A375 (cell line): ENCODE measurements at places on chromosomes 2 and 18. TPM values are rescaled to one million over a fixed set of nuclear protein-coding genes. Genes with fewer than 3 reads are reported as not detected.

LYPD6 gene
- 0.53 and 0.98 TPM in 2 replicates for total RNA-seq

POLE4 gene
- total RNA-seq: 52.5 and 53.6 TPM in 2 replicates

CAPN10 gene
- total RNA-seq: 22.7 and 28.2 TPM in 2 replicates

PKDCC gene
- total RNA-seq: 3.2 and 3.8 TPM in 2 replicates

XDH gene
- 1.6 and 4.3 TPM in 2 replicates for total RNA-seq

GALR1 gene
- total RNA-seq: not detected in 2 replicates

GGCX gene
- 36.9 and 40.5 TPM in 2 replicates for total RNA-seq

TGFA gene
- 193 and 202 TPM in 2 replicates for total RNA-seq

TLX2 gene
- total RNA-seq: 1.8 and 2.8 TPM in 2 replicates

ATP8B1 gene
- not detected in 2 replicates for total RNA-seq

CASP8 gene
- 21.4 and 25.8 TPM in 2 replicates for total RNA-seq

MAPK4 gene
- total RNA-seq: 0.26 TPM in 1 of 2 replicates, not detected in the other

DNAH6 gene
- 0.11 TPM in 1 of 2 replicates, not detected in the other for total RNA-seq

CD8B gene
- total RNA-seq: not detected in 2 replicates

ALLC gene
- total RNA-seq: 0.41 TPM in 1 of 2 replicates, not detected in the other

NEU2 gene
- total RNA-seq: not detected in 2 replicates

FECH gene
- 49.7 and 63.0 TPM in 2 replicates for total RNA-seq

GALNT5 gene
- 1.1 and 1.5 TPM in 2 replicates for total RNA-seq

IHH gene
- not detected in 2 replicates for total RNA-seq

KCNK3 gene
- total RNA-seq: 0.37 and 0.60 TPM in 2 replicates

SLC40A1 gene
- 0.42 TPM in 1 of 2 replicates, not detected in the other for total RNA-seq

SERPINB11 gene
- total RNA-seq: not detected in 2 replicates

MYO7B gene
- total RNA-seq: 0.79 and 0.80 TPM in 2 replicates

TXNDC2 gene
- total RNA-seq: 0.08 TPM in 1 of 2 replicates, not detected in the other

CYTIP gene
- total RNA-seq: not detected in 2 replicates

MREG gene
- 2.4 and 4.3 TPM in 2 replicates for total RNA-seq

REG3G gene
- 1.1 TPM in 1 of 2 replicates, not detected in the other for total RNA-seq

NAT8 gene
- total RNA-seq: not detected in 2 replicates

FBXO15 gene
- 0.96 and 1.8 TPM in 2 replicates for total RNA-seq

DYNAP gene
- not detected in 2 replicates for total RNA-seq

METTL4 gene
- total RNA-seq: 4.6 and 5.8 TPM in 2 replicates

VIL1 gene
- total RNA-seq: not detected in 2 replicates

CYP27A1 gene
- total RNA-seq: 5.1 and 5.5 TPM in 2 replicates

ACTG2 gene
- not detected in 2 replicates for total RNA-seq

FN1 gene
- 44.3 and 65.8 TPM in 2 replicates for total RNA-seq

RAX gene
- not detected in 2 replicates for total RNA-seq

DLX1 gene
- total RNA-seq: 10.2 and 11.1 TPM in 2 replicates

REG1B gene
- total RNA-seq: not detected in 2 replicates

CRYGC gene
- not detected in 2 replicates for total RNA-seq

TFPI gene
- total RNA-seq: 3.0 and 6.7 TPM in 2 replicates
